A549 treated with RU486 at 1 μM for 4 hours (cell line): ENCODE measurements at places on chromosomes 1 and 21. TPM values are rescaled to one million over a fixed set of nuclear protein-coding genes. Genes with fewer than 3 reads are reported as not detected.

OR2T12 gene
- total RNA-seq: not detected in 5 replicates

ARHGAP30 gene
- 0.07 to 0.14 TPM (median 0.11 TPM) in 5 replicates for total RNA-seq

LRRC38 gene
- total RNA-seq: not detected in 5 replicates

EXO1 gene
- total RNA-seq: 25.4 to 32.1 TPM (median 26.2 TPM) in 5 replicates

RBP7 gene
- 5.4 to 6.3 TPM (median 5.7 TPM) in 5 replicates for total RNA-seq

ZNF644 gene
- 10.0 to 16.2 TPM (median 13.3 TPM) in 5 replicates for total RNA-seq

S100A4 gene
- total RNA-seq: 1,522 to 1,903 TPM (median 1,710 TPM) in 5 replicates

LENEP gene
- total RNA-seq: not detected in 5 replicates

PDZK1IP1 gene
- total RNA-seq: 5.3 to 10.5 TPM (median 7.8 TPM) in 5 replicates

CADM3 gene
- 0.09 to 0.24 TPM (median 0.11 TPM) in 5 replicates for total RNA-seq

OPRD1 gene
- 0.02 to 0.14 TPM (median 0.03 TPM) in 5 replicates for total RNA-seq

RHBDL2 gene
- 2.0 to 2.7 TPM (median 2.5 TPM) in 5 replicates for total RNA-seq

RAD54L gene
- 9.8 to 12.3 TPM (median 11.6 TPM) in 5 replicates for total RNA-seq

IGFN1 gene
- 0.69 to 1.1 TPM (median 0.78 TPM) in 5 replicates for total RNA-seq

FCRL1 gene
- total RNA-seq: not detected in 5 replicates

KCNQ4 gene
- 0.14 to 0.35 TPM (median 0.28 TPM) in 5 replicates for total RNA-seq

ITPKB gene
- total RNA-seq: 1.9 to 2.9 TPM (median 2.3 TPM) in 5 replicates

SLC9C2 gene
- not detected in 5 replicates for total RNA-seq

ST6GALNAC3 gene
- 0.43 to 0.75 TPM (median 0.49 TPM) in 5 replicates for total RNA-seq

SELENON gene
- 52.6 to 65.5 TPM (median 56.6 TPM) in 5 replicates for total RNA-seq

CRYZ gene
- total RNA-seq: 51.6 to 67.7 TPM (median 62.1 TPM) in 5 replicates

CACNA1S gene
- total RNA-seq: not detected in 5 replicates

OR2AK2 gene
- not detected in 5 replicates for total RNA-seq

NBPF4 gene
- 0.12 to 0.23 TPM (median 0.19 TPM) in 4 of 5 replicates, not detected in the other for total RNA-seq

FAM163A gene
- total RNA-seq: not detected in 5 replicates

VASH2 gene
- total RNA-seq: 2.6 to 3.8 TPM (median 3.5 TPM) in 5 replicates

EEIG2 gene
- total RNA-seq: 2.9 to 7.2 TPM (median 6.3 TPM) in 5 replicates

REG4 gene
- not detected in 5 replicates for total RNA-seq

PEX11B gene
- total RNA-seq: 16.5 to 26.1 TPM (median 24.3 TPM) in 5 replicates

TFAP2E gene
- 0.19 to 1.1 TPM (median 0.44 TPM) in 5 replicates for total RNA-seq

KRTAP19-3 gene
- total RNA-seq: not detected in 5 replicates

C1orf146 gene
- total RNA-seq: not detected in 5 replicates

SAMSN1 gene
- not detected in 5 replicates for total RNA-seq

KRTAP12-2 gene
- not detected in 5 replicates for total RNA-seq

FCGR3A gene
- total RNA-seq: not detected in 5 replicates

AMY2B gene
- 0.43 to 0.70 TPM (median 0.55 TPM) in 5 replicates for total RNA-seq

XCL1 gene
- total RNA-seq: not detected in 5 replicates

SGIP1 gene
- not detected in 5 replicates for total RNA-seq
